Effector memory CD8-positive, alpha-beta T cell (primary cell): ENCODE measurements at places on chromosomes 3 and 15.

- no peak overlapping the region for H3K27ac ChIP-seq
- peaks cover 22% of the 10 kb centered on the region for H3K4me1 ChIP-seq
- H3K27me3 ChIP-seq = no peaks in the 10 kb centered on the region
- H3K36me3 ChIP-seq = peaks cover 2% of the 10 kb centered on the region
- DNase-seq = no peak
- H3K4me3 ChIP-seq = no peak overlapping the region
These were observed 160.0 kb upstream of the CGNL1 start for GRCh38 chr15:57216288-57216687.

- no peaks in the 10 kb centered on the region for H3K4me1 ChIP-seq
- H3K27ac ChIP-seq = no peak overlapping the region
- DNase-seq = no peak
- no peak overlapping the region for H3K4me3 ChIP-seq
These were observed 29.1 kb upstream of the SRP14 start for GRCh38 chr15:40067921-40068624.

- no peak for DNase-seq
- no peaks in the 10 kb centered on the region for H3K36me3 ChIP-seq
- H3K27me3 ChIP-seq = peaks cover 18% of the 10 kb centered on the region
- no peak overlapping the region for H3K27ac ChIP-seq
These were observed 280.0 kb downstream of the MEX3B start for GRCh38 chr15:81765816-81766215.

DNA sequence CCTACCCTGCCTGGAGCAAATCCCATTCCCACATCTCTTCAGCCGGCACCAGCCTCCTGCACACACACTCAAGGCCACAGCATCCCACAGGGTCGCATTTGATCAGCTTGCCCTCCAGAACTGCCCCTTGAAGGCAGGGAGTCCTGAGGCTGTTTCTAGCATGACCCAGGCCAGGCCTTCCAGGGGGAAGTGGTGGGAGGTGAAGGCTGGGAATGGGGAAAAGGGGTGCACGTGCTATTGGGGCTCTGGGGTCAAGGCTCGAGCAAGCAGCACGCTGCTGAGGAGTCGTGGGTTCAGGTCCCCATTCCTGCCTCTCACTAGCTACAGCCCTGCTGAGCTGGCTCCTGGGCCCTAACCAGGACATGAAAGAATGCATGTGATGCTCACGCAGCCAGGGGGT lies 24.9 kb downstream of the SEMA7A start:
- H3K4me1 ChIP-seq = peaks cover 9% of the 10 kb centered on the region
- no peaks in the 10 kb centered on the region for H3K27me3 ChIP-seq
- H3K36me3 ChIP-seq = peaks cover 11% of the 10 kb centered on the region
- no peak for DNase-seq
- no peak overlapping the region for H3K27ac ChIP-seq

DNA sequence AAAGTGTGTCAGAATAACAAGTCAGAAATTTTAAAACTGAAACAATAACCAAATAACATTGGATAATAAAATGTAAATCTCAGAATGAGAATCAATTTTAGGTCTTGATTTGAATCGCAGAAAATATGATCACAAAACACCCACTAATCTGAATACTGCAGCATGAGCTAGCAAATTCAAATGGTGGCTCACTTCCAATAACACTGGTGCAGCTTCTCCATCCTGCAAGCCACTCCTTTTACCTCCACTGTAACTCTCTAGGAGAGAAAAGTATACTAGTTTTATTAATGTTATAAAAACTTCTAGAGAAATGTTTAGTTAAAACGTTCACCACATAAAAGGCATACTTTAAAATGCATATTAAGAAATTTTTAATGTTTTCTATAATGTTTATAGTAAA lies 30.4 kb downstream of the UBE3A start:
- H3K27ac ChIP-seq = no peak overlapping the region
- H3K4me1 ChIP-seq = peaks cover 23% of the 10 kb centered on the region
- no peak for DNase-seq
- H3K4me3 ChIP-seq = no peak overlapping the region

GRCh38 chr3:194300382-194300758 lies 50.8 kb downstream of the CPN2 start:
- H3K36me3 ChIP-seq = no peaks in the 10 kb centered on the region
- DNase-seq = no peak
- no peak overlapping the region for H3K4me3 ChIP-seq
- peaks cover 9% of the 10 kb centered on the region for H3K27me3 ChIP-seq

GRCh38 chr3:152615681-152616080 lies 219.2 kb upstream of the P2RY1 start:
- H3K36me3 ChIP-seq = no peaks in the 10 kb centered on the region
- H3K4me3 ChIP-seq = no peak overlapping the region
- H3K27me3 ChIP-seq = peaks cover 11% of the 10 kb centered on the region
- DNase-seq = no peak

- peaks cover 21% of the 10 kb centered on the region for H3K4me1 ChIP-seq
- H3K36me3 ChIP-seq = peaks cover 12% of the 10 kb centered on the region
- no peak overlapping the region for H3K4me3 ChIP-seq
- H3K27me3 ChIP-seq = no peaks in the 10 kb centered on the region
- no peak for DNase-seq
- no peak overlapping the region for H3K27ac ChIP-seq
These were observed 7.9 kb downstream of the SLC25A26 start for GRCh38 chr3:66228707-66229106.

DNA sequence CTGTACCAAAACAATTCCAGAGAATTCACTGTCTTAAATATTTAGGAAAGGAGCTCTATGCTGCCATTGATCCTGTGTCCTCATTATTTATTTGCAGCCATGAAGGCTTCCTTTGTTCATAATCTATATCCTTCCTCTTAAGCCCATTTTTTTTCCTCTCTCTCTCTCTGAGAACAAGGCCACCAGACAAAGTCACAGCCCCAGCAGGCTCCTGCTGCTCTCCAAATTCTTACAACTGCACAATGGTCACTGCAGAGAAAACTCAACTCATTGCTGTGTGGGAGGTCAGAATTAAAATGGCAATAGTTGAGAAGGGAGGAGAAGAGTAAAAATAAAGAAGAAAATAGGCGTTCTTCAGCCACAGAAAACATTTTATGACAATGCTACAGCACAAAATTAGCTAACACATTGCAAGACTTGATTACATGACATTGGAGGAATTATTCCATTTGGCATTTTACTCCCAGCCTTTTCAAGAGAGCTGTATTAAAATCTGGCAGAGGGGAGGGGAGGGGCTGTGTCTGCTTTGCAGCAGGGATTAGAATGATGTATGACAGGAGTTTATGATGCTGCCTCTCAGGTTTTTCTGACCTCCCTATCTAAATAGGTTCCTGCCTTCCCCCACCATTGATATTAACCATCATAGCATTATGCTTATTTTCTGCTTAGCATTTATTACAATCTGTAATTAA lies 399.7 kb upstream of the THBS1 start:
- no peak overlapping the region for H3K4me3 ChIP-seq
- no peaks in the 10 kb centered on the region for H3K36me3 ChIP-seq
- peaks cover 28% of the 10 kb centered on the region for H3K27me3 ChIP-seq
- DNase-seq = no peak

- H3K27me3 ChIP-seq = no peaks in the 10 kb centered on the region
- no peak overlapping the region for H3K27ac ChIP-seq
- no peak for DNase-seq
- H3K4me3 ChIP-seq = no peak overlapping the region
- H3K4me1 ChIP-seq = no peaks in the 10 kb centered on the region
These were observed 253.3 kb upstream of the LYSMD4 start for GRCh38 chr15:99986297-99987118.

DNA sequence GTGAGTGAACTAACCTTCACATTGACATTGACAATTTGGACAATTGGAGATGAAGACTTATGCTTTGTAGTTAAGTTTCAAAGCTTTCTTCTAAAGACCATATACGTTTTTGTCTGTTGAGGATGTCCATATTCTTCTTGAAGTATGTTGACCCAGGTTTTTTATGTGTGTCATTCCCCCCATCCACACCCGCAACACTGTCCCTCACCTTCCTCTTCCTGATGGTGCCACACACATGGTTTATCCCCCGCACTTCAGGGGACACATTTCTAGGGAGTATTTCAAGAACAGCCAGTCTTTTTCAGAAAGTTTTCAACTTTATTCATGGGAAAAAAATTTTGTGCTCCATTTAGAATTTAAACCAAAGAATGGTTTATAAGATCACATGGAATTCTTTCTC lies 105.1 kb downstream of the GHSR start:
- no peaks in the 10 kb centered on the region for H3K4me1 ChIP-seq
- no peak for DNase-seq
- H3K27ac ChIP-seq = no peak overlapping the region
- peaks cover 41% of the 10 kb centered on the region for H3K36me3 ChIP-seq
- H3K4me3 ChIP-seq = no peak overlapping the region
- no peaks in the 10 kb centered on the region for H3K27me3 ChIP-seq

DNA sequence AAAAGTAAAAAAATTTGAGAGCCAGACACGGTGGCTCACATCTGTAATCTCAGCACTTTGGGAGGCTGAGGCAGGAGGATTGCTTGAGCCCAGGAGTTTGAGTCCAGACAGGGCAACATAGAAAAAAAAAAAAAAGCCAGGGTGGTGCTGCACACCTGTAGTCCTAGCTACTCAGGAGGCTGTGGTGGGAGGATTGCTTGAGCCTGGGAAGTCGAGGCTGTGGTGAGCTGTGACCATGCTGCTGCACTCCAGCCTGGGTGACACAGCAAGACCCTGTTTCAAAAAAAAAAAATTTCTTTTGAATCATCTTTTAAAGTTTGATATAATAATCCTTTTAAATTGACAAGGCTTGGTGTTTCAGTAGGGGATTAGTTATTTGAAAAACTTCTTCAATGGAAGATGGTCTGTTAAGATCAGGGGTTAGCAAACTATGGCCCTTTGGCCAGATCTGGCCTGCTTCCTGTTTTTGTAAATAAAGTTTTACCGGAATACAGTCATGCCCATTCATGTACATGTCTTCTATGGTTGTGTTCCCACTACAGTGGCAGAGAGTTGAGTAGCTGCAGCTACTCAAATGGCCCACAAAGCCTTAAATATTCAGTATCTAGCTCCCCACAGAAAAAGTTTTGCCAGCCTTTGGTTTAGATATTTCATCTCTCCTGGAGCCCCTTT lies 28.9 kb downstream of the CDAN1 start:
- peaks cover 3% of the 10 kb centered on the region for H3K36me3 ChIP-seq
- H3K4me1 ChIP-seq = no peaks in the 10 kb centered on the region
- no peaks in the 10 kb centered on the region for H3K27me3 ChIP-seq
- peak overlapping the region; percentile 79 for H3K27ac ChIP-seq
- H3K4me3 ChIP-seq = no peak overlapping the region

- peaks cover 10% of the 10 kb centered on the region for H3K4me1 ChIP-seq
- H3K36me3 ChIP-seq = no peaks in the 10 kb centered on the region
- peak within 1 kb of the TSS; percentile 29 for H3K4me3 ChIP-seq
These were observed at the start of gene MAP1A for GRCh38 chr15:43517354-43518196. MAP1A (plus strand) TSS chr15:43517608; CDS start chr15:43521474, 3,866 bp downstream.

GRCh38 chr15:28886431-28887338 lies 911 bp downstream of the APBA2 start:
- H3K4me1 ChIP-seq = peaks cover 22% of the 10 kb centered on the region
- DNase-seq = no peak
- peak overlapping the region; percentile 82 for H3K27ac ChIP-seq
- no peaks in the 10 kb centered on the region for H3K36me3 ChIP-seq

DNA sequence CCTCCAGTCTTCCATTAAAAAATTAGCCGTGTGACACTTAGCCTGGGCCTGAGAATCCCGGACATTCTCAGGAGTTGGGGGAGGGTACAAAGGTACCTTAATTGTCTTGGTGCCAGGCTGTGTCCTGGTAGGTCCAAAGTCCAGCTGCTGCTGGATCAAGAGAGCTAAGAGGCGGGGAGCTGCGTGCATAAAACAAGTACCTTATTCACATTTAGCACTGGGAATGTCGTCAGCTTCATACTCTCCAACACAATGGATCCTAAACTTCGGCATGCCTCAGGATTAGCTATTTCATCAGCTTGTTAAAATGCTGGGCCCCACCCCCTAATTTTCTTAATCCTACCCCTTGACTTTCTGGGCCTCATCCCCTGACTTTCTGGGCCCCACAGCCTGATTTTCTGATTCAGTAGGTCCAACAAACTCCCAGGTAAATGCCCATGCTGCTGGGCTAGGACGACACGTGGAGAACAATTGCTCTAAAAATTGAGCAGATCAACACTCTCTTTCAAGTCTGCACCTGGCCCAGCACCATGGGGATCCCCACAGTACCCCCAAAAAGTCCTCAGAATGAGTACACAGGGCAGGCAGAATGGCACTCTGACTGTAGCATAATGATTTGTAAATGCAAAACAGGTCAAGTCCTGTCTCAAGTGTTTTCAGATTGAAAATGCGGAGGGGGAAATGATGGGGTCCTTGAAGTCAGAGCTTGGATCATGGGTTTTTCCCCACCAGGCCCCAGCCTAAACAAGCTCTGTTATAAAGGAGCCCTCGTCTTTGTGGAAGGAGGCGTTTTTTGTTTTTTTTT lies 5.6 kb upstream of the AEN start:
- no peaks in the 10 kb centered on the region for H3K4me1 ChIP-seq
- H3K36me3 ChIP-seq = no peaks in the 10 kb centered on the region
- no peak overlapping the region for H3K27ac ChIP-seq

GRCh38 chr15:91228890-91229289 lies 128.8 kb downstream of the SV2B start:
- no peaks in the 10 kb centered on the region for H3K4me1 ChIP-seq
- H3K27ac ChIP-seq = no peak overlapping the region
- DNase-seq = no peak
- H3K36me3 ChIP-seq = no peaks in the 10 kb centered on the region
- no peak overlapping the region for H3K4me3 ChIP-seq
- H3K27me3 ChIP-seq = peaks cover 88% of the 10 kb centered on the region

DNA sequence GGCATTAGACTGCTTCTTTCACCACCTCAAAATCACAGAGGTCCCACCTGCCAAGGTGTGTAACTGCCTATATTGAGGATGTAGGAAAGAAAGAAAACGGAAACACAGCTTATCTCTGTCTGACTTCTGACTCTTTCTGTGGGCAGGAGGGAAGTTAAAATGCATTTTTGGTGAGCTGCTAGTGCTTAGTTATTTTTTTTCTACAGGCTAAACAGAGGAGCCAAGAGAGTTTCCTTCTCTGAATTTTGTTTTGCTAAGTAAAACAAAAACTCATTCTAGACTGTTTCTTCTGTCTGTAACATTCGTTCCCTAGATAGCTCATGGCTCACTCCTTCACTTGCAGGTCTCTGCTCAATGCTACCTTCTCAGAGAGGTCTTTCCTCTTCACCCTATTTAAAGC lies 18.8 kb upstream of the AMOTL2 start:
- DNase-seq = no peak
- H3K27me3 ChIP-seq = peaks cover 83% of the 10 kb centered on the region
- no peak overlapping the region for H3K27ac ChIP-seq
- no peaks in the 10 kb centered on the region for H3K36me3 ChIP-seq
- H3K4me1 ChIP-seq = no peaks in the 10 kb centered on the region
- no peak overlapping the region for H3K4me3 ChIP-seq

GRCh38 chr3:63931290-63931689 lies 19.1 kb upstream of the SCAANT1 start:
- peaks cover 69% of the 10 kb centered on the region for H3K4me1 ChIP-seq
- no peak for DNase-seq
- H3K27me3 ChIP-seq = no peaks in the 10 kb centered on the region
- no peak overlapping the region for H3K4me3 ChIP-seq

- H3K4me1 ChIP-seq = no peaks in the 10 kb centered on the region
- DNase-seq = no peak
- no peaks in the 10 kb centered on the region for H3K27me3 ChIP-seq
- H3K27ac ChIP-seq = no peak overlapping the region
- no peaks in the 10 kb centered on the region for H3K36me3 ChIP-seq
These were observed 92.6 kb downstream of the LEKR1 start for GRCh38 chr3:156918746-156919145.
